Keratinocyte (primary cell): ENCODE measurements at places on chromosomes 2 and 18. TPM values are rescaled to one million over a fixed set of nuclear protein-coding genes. Genes with fewer than 3 reads are reported as not detected.

DNA sequence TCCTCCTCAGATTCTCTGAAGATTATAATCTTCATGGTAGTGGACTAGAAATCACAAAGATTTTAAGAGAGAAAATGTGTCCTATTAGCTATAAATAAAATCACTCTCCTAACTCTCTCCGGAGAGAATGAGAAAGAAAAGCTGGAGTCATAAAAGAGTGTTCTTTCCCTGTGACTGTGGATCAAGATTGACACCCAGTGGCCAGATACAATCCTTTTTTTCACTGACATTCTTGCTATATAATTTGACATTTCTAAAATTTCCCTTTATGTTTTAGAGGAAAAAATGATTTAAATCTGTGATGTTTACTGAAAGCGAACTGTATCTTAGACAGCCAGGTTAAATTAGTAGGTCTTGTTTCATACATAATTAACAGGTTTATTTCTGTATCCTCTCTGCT lies 35.4 kb upstream of the LRP2 start:
- DNase-seq: no peak
- H3K4me1 ChIP-seq: peaks cover 6% of the 10 kb centered on the region
- no peak overlapping the region for H3K27ac ChIP-seq
- no peaks in the 10 kb centered on the region for H3K36me3 ChIP-seq

Gene NCKAP5
- 3.0 to 3.6 TPM (median 3.1 TPM) in 3 replicates for polyA plus RNA-seq

DNA sequence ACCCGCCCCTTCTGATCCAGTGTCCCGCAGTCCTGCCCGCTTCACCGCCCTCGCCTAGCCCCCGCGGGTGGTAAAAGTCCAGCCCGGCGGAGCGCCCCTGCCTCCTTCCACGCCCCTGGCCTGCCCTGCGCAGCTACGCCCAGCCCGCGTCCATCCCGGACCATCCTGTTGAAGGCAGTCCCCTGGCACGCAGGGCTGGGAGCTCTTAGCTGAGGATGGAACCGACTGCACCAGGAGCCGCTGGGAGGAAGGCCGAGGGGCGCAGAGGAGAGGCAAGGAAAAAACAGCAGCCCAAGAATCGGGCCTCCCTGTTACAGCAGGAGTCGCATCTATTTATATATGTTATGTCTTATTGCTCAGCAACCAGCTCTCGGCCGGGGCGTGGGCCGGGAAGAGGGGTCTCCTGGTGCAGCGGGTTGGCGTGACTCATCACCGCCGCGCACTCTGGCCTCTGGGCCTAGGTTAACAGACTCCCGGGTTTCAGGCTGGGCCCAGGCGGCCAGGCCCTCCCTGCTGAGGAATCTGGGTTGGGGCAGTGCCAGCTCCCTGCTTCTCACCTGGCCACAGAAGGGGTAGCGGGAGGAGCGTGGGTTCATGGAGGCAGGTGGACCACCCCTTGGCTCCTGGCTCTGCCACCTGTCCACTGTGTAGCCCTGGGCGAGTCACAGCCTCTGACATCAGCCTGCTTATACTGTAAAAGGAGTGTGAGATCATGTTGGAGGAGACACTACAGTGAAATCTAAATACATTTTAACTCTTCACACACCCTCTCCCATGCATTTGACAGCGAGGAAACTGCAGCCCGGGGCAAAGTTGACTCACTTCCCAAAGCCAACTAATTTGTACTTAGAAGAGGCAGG lies 13.4 kb upstream of the MAP3K2 start:
- peak overlapping the region; percentile 77 for H3K27ac ChIP-seq
- DNase-seq: peak; percentile 84
- no peaks in the 10 kb centered on the region for H3K27me3 ChIP-seq
- no peaks in the 10 kb centered on the region for H3K36me3 ChIP-seq
- peak overlapping the region; percentile 15 for H3K4me3 ChIP-seq

GRCh38 chr2:189437926-189438325 lies 3.3 kb upstream of the WDR75 start:
- no peak for DNase-seq
- H3K27ac ChIP-seq: no peak overlapping the region
- H3K36me3 ChIP-seq: no peaks in the 10 kb centered on the region
- no peaks in the 10 kb centered on the region for H3K27me3 ChIP-seq
- H3K4me1 ChIP-seq: peaks cover 12% of the 10 kb centered on the region

Gene DUSP19
- polyA plus RNA-seq: 0.39 to 1.1 TPM (median 0.73 TPM) in 3 replicates

DNA sequence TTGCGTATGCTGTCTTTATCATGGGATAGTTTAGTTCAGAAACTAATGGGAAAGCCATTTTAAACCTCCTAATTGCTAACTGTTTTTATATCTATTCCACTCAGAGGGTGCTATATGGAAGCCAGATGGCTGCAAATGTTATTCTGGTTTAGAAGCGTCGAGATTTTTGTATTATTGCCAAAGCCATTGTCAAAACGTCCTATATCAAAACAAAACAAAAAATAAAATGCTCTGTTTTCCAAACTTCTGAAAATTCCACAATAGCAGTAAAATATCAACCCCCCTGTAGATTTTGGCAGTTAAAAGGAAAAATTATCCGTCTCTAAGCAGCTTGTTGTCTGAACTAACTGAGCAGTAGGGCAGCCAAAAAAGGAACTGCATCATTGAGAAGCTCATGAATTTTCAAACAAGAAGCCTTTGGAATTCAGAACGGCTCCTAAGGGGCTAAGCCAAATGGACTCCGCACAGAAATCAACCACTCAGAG lies 195.4 kb upstream of the CWC22 start:
- no peak overlapping the region for H3K27ac ChIP-seq
- no peak overlapping the region for H3K4me3 ChIP-seq
- no peaks in the 10 kb centered on the region for H3K4me1 ChIP-seq

Gene SPP2
- polyA plus RNA-seq: 0.13 to 0.14 TPM in 2 of 3 replicates, not detected in the other

Gene KIF5C
- polyA plus RNA-seq: 0.01 to 0.09 TPM (median 0.03 TPM) in 3 replicates

Gene CRYGC
- not detected in 3 replicates for polyA plus RNA-seq

DNA sequence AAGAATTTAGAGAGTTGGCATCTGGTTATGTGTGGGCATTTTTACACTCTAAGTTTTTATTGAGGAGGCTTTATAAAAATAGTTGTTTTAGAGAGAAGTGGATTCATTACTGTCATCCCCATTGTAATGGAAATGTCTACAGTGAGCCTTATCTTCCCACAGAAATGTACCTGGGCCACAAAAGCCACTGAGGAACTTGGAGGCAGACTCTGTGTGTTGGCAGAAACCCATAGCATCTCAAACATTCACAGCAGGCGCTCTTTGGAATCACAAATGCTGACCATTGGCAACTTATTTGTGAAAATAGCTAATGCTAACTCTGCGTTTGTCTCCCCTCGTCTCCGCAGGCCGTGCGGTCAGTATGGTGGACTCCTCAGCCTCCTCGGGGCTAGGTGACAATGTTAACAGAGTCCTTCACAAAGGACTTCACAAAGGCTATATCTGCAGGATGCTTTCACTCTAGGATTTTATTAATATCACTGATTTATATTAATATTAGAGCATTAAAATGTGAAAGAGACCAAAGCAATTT lies 689.1 kb upstream of the POU3F3 start:
- H3K27me3 ChIP-seq: no peaks in the 10 kb centered on the region
- H3K4me1 ChIP-seq: no peaks in the 10 kb centered on the region
- no peak overlapping the region for H3K4me3 ChIP-seq
- no peak for DNase-seq
- H3K36me3 ChIP-seq: no peaks in the 10 kb centered on the region
- no peak overlapping the region for H3K27ac ChIP-seq

DNA sequence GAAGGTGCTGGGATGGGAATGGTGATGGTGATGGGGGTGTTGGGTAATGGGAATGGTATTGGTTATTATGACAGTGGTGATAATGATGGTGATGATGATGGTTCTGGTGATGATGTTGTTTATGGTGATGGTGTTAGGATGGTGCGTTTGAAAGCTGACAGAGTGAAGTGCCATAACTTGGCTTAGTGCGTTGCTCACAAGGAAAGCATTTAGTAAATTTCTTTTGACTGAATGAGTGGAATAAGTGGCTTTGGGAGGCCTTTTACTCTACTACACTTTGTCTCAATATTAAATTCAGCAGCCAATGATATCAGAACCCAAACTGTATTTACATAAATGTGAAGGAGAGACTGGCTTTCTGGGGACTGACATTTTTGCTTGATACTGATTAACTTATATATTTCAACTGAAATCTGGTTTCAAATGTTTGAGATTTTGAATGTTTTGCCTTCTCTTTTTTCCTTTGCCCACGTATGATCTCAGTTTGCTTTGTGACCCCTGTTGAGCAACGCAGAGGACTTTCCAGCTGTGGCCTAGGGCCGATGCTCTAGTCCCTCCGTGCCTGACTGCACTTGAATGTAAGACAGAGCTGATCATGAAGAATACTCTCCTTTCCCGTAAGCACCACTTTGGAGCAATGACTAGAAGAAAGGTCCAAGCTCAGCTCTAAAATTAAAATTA lies 128.5 kb upstream of the SH3BP4 start:
- H3K4me3 ChIP-seq: no peak overlapping the region
- H3K27ac ChIP-seq: no peak overlapping the region
- peaks cover 10% of the 10 kb centered on the region for H3K27me3 ChIP-seq
- DNase-seq: no peak
- no peaks in the 10 kb centered on the region for H3K36me3 ChIP-seq

GRCh38 chr2:122843503-122843902 lies 1088.1 kb downstream of the TSN start:
- H3K4me3 ChIP-seq: no peak overlapping the region
- no peak for DNase-seq
- H3K4me1 ChIP-seq: no peaks in the 10 kb centered on the region

DNA sequence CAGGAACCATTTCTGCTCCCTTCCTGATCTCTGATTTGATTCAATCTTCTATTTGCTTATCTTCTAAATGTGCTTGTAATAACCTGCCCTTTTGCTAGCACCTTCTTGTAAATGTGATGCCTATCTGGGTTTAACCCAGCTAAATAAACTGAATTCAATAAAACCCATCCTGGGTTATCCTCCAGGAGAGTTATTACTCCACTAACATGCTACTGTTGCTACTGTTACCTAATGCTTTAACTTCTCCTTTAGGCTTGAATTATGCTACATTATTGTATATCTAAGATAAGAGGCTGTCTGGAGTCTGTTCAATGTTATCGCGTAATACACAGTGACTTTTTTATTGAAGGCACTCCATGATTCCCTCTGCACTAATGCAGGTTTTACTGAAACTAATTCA lies 206.5 kb upstream of the CTAGE1 start:
- H3K27me3 ChIP-seq: no peaks in the 10 kb centered on the region
- H3K4me1 ChIP-seq: no peaks in the 10 kb centered on the region
- no peak overlapping the region for H3K27ac ChIP-seq
- no peak for DNase-seq

DNA sequence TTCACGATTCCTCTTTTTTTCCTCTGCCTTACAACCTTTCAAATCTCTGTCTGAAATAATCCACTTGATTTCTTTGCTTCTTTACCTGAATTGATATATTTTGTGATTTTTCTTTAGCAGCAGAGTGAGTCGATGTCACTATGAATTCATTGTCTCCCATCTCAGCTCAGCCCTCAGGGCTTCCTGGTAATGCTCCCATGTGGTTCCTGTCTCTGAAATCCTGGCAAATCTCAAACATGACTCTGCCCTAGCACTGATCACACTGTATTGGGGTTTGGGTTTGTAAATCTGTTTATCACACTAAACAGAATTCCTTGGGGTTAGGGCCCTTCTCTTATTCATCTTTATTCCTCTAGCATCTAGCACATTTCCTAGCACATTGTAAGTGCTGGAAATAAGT lies 43.0 kb upstream of the MSTN start:
- H3K27ac ChIP-seq: no peak overlapping the region
- no peaks in the 10 kb centered on the region for H3K27me3 ChIP-seq
- H3K36me3 ChIP-seq: no peaks in the 10 kb centered on the region
- H3K4me1 ChIP-seq: no peaks in the 10 kb centered on the region
- no peak for DNase-seq
- no peak overlapping the region for H3K4me3 ChIP-seq

DNA sequence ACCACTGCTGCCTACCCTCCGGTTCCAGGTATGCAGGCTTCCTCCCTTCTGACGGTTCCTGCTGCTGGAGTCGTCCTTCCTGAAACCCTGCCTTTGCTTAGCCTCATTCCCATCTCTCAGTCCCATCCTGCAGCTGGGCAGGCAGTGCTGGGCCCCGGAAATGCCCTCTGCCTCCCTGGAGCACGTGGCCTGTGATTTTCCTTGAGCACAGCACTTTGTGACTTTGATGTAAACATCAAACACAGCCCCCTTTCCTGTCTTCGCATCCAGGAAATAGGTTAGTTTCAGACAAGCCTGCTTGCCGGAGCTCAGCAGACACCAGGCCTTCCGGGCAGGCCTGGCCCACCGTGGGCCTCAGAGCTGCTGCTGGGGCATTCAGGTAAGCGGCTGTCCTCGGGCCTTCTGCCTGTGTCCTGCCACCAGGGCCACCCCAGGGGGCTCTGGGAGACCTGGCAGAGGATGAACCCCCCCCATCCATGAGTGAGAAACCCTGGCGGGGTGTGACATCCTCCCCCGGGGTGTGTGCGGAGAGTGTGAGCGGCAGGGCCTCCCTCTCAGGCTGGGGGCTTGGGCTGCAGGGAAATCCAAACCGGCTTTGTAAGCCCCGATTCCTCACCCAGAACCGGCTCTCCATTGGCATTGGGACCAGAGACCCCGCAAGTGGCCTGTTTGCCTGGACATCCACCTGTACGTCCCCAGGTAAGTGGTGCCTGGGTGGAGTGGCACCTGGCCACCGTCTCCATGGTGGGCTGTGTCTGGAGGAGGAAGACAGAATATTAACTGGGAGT lies at the start of gene ZAP70:
Gene ZAP70 (plus strand): TSS at position 281 of the 788 bp plus-strand sequence. CDS start 10,461 bp downstream, outside the sequence.
- H3K27ac ChIP-seq: no peak within 1 kb of the TSS
- DNase-seq: no peak
- peaks cover 7% of the 10 kb centered on the region for H3K27me3 ChIP-seq
- peaks cover 5% of the 10 kb centered on the region for H3K4me1 ChIP-seq

DNA sequence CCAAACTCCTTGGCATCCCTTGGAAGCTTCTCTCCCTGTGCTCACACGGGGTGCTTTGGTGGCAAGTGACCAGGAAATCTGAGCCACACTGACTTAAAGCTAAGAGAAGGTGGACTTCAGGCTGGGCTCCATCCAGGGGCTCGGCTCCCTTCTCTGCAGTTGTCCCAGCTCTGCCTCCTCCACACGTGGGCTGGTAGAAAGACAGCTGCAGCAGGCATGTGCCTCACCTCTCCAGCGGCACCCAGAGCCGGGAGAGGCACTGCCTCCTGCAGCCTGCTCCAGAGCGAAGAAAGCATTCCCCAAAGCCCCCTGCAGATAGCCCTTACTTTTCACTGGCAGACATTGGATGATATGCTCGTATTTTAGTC lies 11.3 kb downstream of the KCNF1 start:
- H3K4me3 ChIP-seq: no peak overlapping the region
- DNase-seq: no peak
- H3K36me3 ChIP-seq: no peaks in the 10 kb centered on the region
- H3K27me3 ChIP-seq: peaks cover 36% of the 10 kb centered on the region
- no peak overlapping the region for H3K27ac ChIP-seq
- no peaks in the 10 kb centered on the region for H3K4me1 ChIP-seq

Gene ERFE
- polyA plus RNA-seq: 0.14 to 0.28 TPM (median 0.27 TPM) in 3 replicates

GRCh38 chr2:99156891-99157290 lies 2.1 kb downstream of the LIPT1 start:
- no peak overlapping the region for H3K4me3 ChIP-seq
- no peaks in the 10 kb centered on the region for H3K27me3 ChIP-seq
- no peak for DNase-seq
- H3K27ac ChIP-seq: no peak overlapping the region
- H3K4me1 ChIP-seq: peaks cover 15% of the 10 kb centered on the region
